Smooth muscle cell of the coronary artery (primary cell): ENCODE measurements at places on chromosomes 6 and 20. TPM values are rescaled to one million over a fixed set of nuclear protein-coding genes. Genes with fewer than 3 reads are reported as not detected.

EDN3 gene
- not detected in 2 replicates for total RNA-seq

C4B gene
- total RNA-seq: 3.2 and 24.0 TPM in 2 replicates

OR2H2 gene
- not detected in 2 replicates for total RNA-seq

IP6K3 gene
- 0.30 TPM in 1 of 2 replicates, not detected in the other for total RNA-seq

ZSCAN23 gene
- 0.94 and 2.4 TPM in 2 replicates for total RNA-seq

RCAN2 gene
- 1.2 and 7.3 TPM in 2 replicates for total RNA-seq

PTCHD4 gene
- 3.5 and 9.8 TPM in 2 replicates for total RNA-seq

STK35 gene
- 9.9 and 11.0 TPM in 2 replicates for total RNA-seq

TREM1 gene
- total RNA-seq: 1.5 TPM in 1 of 2 replicates, not detected in the other
